ENCODE measurements at places on chromosomes 16 and 17.

DNA sequence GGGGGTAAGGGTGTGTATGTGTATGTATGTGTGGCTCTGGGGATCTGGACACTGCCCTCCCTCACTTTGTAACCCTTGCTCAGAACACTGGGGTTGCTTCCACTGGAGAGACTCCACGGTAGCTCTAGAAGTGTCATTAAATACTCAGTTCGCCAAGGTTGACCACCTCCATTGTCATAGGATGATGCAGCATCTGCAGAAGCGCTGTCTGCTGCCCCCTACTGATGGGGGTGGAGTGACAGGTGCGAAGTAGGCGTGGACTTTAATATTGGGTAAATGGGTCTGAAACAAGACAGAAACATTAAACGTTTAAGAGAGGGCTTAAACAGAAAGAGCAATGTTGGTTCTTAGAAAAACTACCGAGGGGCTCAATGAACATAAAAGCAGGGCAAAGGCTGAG lies 35.5 kb upstream of the STAC2 start:
- no peak for DNase-seq

GRCh38 chr17:65553646-65554552 lies 7.5 kb downstream of the AXIN2 start:
- no peak for DNase-seq

DNA sequence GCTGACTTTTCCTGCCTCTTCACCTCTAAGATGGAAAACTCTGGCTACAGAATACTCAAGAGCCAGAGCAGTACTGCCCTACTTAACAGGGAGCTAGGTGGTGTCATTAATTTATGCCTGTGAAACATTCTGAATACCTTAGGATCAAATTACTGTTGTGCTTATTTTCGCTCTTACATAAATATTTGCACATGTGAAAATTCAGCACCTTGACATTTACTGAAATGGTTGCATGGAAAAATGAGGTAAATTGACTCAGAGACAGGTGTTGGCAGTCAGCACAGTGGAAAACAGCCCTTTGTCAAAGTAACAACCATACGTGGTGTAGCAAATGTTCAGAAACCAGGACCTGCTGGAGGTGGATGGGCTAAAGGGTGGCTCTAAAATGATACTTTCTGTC lies 193.6 kb downstream of the CDH8 start:
- no peak for DNase-seq

DNA sequence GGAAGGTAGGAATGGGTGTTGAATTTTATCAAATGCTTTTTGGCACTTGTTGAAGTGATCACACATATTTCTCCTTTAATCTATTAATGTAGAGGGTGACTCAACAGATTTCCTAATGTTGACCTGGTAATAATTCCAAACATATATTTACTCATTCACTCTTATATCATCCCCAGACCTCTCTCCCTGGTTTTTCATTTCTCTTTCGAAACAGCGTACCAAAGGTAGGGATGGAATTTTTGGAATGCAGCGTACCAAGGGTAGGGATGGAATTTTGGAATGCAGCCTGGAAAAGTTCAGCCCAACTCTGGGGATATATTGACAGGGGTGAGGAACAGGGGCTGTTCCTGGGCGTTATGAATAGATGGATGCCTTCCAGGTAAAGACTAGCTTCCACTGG lies 7.3 kb downstream of the KIF18B start:
- DNase-seq: no peak

DNA sequence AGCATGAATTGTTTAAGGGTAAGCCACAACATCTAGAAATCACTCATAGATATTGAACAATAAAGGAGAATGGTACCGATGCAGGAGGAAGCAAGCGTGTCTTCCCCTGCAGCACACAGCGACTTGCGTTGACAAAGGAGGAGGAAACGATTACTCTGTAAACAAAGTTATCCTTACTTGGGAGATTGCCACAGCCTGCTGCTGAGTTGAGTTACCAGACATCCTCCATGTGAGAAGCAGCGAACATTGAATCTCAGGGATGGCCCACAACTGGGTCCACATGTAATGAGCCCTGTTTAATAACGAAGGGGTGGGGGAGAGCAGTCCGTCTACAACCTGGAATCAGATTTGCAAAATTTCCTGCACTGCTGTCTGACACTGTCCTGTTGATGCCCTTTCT lies 27.7 kb downstream of the CLUH start:
- DNase-seq: no peak

- no peak for DNase-seq
These were observed 34.5 kb upstream of the USP22 start for GRCh38 chr17:21077281-21077680.

DNA sequence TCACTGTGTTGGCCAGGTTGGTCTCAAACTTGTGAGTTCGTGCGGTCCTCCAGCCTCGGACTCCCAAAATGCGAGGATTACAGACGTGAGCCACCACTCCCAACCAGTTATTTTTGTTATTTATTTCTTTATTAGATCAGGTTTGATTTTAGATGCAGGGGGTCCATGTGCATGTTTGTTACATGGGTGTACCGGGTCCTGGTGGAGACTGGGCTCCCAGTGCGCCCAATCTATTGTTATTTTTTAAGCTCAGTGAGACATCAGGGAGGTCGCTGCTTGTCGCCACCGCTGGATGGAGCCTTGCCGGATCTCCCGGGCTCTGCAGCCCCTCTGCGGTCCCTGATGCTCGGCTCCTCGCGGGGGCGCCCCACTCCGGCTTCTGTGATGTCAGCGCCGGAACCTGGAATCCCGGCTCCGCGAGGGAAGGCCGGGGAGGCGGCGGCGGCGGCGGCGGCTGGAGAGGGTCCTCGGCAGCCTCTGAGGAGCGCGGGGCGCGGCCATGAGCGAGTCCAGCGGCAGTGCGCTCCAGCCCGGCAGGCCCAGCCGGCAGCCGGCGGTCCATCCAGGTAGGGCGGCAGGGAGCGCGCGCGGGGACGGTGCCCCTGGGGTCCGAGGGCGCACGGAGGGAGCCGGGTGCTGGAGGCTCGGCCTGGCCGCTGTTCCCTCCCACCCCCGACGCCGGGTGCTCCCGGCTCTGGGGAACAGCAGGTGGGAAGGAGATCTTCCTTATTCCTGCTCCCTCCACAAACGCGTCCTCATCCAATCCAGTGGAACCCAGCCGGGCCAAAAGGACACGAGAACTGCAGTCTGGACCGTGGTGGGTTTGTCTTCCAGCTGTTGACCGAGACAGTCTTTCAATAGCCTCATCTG lies at the start of gene TMC7:
Gene TMC7, plus strand, starts transcription at position 370 of the 870 bp plus-strand sequence. Its CDS starts 130 bp downstream, at position 500.
- DNase-seq: peak; percentile 64

GRCh38 chr16:9050102-9050830 lies 41.2 kb upstream of the HAPSTR1 start:
- DNase-seq: peak; percentile 83

GRCh38 chr17:7589204-7589868 lies 558 bp downstream of the SOX15 start:
- no peak for DNase-seq

DNA sequence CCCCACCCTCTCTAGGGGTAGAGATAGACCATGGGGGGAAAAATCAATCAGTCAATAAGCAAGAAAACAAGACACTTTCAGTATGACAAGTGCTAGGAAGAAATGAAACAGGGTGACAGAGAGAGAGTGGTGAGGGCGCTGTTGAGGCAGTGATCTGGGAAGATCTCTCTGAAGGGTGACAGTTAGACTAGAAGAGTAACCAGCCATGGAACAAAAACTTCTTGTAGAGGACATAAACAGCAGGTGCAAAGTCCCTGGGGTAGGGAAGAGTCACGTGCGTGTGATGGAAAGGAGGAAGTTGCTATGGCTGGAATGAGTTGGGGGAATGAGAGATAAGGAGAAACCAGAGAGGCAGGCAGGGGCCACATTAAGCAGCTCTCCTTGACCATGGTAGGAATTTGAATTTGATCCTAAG lies 16.8 kb upstream of the EMP2 start:
- no peak for DNase-seq

- no peak for DNase-seq
These were observed 225.7 kb downstream of the CDH13 start for GRCh38 chr16:82852388-82853008.

GRCh38 chr16:87000001-87000400 lies 317.2 kb downstream of the C16orf95 start:
- DNase-seq: no peak

- DNase-seq: no peak
These were observed 64.0 kb downstream of the USP32 start for GRCh38 chr17:60327901-60328273.

DNA sequence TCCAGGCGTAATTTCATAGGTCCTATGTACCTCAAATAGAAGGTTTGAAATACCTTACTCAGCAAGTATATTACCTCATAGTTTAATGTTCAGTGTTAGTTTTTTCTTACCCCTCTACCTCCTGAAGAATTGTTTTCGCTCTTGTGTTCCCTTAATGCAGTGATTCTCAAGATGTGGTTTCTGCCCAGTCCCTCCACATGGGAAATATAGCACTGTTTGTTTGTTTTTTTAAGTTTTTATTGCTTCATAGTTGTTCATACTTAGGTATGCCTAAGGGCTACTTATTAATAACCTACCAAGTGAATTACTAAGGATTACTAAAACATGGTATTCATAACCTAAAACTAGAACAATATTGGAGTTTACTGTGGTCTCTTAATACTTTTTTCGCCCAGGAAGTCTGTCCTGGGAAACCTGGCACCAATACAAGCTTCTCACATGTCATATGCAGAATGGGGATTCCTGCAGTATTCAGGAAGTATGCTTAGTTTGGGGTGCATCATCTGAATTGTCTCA lies 5.0 kb downstream of the RSPRY1 start:
- DNase-seq: no peak

- DNase-seq: no peak
These were observed 126.0 kb upstream of the CIBAR2 start for GRCh38 chr16:85238233-85238647.

DNA sequence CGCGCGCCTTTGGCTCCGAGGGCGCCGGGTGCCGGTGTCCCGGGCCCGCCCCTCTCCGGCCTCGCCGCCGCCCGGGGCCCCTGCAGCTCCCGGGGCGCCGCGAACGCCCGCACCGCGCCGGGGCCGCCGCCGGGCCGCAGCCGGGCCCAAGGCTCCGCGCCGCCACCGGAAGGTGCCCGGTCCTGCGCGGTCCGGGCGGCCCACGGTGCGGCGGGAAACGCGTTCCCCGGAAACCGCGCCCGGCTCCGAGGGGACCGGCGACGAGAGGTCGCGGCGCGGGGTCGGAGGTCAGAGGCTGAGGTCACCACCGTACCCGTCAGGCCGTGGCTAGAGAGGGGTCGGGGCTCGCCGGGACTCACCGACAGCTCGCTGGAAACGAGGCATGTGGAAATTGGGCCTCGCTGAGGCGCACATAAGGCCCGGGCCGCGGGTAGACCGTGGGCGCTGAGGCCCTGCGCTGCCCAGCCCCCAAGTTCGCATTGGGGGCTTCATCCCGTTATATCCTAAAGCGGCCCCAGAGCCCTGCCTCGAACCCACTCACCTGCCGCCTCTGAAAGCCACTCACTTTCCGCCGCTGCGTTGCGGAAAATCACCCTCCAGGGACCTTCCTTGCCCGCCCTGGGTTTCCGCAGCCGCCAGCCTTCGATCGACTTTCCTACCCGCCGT lies at the start of gene DUS1L:
Gene DUS1L, minus strand, starts transcription at position 167 of the 666 bp plus-strand sequence. CDS start 745 bp downstream, outside the sequence.
- no peak for DNase-seq

- DNase-seq: no peak
These were observed 22.3 kb downstream of the TMC6 start for GRCh38 chr17:78106211-78106610.

DNA sequence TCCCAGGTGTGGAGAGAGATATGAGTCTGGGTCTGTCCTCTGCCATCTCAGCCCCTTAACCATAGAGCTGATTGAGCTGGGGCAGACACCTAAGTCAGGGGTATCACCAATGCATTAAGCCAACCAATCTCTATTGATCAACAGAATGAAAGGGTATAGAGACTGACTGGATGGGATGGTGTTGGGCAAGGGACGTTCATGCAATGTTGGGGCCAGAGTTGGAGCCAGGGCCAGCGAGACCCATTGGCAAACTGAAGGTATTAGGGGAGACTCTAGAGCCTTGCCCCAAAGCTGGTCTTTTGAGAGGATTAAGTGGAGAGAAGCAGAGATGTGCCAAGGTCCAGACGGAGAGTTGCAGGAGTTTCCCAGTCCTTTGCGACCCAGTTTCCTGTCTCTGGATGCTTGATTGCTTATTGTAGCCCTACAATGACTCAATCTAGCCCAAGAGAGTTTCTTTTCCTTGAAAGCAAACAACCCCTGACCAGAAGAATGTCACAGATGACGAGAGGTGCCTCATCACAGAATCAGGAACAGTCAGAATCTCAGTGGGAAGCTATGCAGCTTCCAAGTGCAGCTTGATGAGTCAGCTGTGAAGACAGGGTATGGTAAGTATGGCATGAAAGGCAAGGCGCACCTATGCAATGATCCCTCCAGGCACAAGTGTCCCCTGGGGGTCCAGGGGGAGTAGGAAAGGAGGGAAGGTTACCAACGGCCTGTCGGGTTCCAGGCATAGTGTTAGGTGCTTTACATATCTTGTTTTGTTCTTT lies 137.2 kb downstream of the UTP18 start:
- DNase-seq: no peak

DNA sequence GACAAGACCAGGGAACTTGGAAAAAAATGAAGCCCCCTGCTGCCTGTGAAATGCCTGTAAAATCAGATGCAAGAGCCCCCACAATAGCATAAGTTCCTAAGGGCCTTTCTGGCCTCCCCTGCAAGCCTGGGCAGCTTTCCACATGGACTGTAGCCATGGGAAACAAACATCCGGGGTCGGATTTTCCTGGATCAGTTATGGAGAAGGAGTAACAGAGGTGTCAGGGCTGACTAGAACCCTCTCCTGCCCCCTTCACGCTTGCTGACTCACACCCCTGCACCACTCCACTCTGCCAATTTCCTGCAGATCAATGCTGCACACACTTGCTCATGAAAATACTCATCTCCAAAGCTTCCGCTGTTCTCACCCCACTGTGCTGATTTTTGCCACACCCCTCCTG lies 258.6 kb downstream of the CBLN1 start:
- no peak for DNase-seq

DNA sequence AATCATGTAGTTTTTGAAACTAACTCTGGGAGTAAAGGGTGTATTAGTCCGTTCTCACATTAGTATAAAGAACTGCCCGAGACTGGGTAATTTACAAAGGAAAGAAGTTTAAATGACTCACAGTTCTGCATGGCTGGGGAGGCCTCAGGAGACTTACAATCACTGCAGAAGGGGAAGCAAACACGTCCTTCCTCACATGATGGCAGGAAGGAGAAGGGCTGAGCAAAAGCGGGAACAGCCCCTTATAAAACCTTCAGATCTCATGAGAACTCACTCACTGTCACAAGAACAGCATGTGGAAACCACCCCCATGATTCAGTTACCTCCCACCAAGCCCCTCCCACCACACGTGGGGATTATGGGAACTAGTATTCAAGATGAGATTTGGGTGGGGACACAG lies 256.5 kb upstream of the TNRC6C start:
- no peak for DNase-seq

- no peak for DNase-seq
These were observed 1.4 kb downstream of the ALDOA start for GRCh38 chr16:30066761-30067583.

All from iPS DF 19.7 (cell line).